ENCODE measurements at places on chromosomes 5 and 9.

GRCh38 chr5:171469326-171469725 is 49.9 kb downstream of the FGF18 start:
- DNase-seq, result no peak

GRCh38 chr5:114678778-114679177 is 316.9 kb downstream of the KCNN2 start:
- no peak for DNase-seq

- no peak for DNase-seq
Observed at GRCh38 chr5:122985006-122985700, 51.4 kb downstream of the PPIC start.

GRCh38 chr5:168140241-168140640 is 151.2 kb upstream of the WWC1 start:
- no peak for DNase-seq

DNA sequence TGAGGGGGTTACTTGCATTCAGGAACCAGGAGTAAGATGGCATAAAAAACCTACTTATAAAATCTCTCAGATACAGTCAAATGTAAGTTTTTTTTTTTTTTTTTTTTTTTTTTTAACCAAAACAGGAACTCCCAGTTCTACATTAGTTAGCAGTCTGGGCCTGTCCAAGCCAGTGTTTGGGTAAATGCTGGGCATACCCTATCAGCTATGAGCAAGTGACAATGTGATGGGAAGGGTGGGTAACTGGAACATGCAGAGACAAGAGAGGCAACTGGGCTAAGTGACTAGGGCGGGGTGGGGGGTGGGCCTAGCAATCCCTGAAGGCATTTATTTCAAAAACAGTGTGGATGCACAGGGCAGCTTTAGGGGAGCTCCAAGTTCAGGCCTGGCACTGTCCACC is 2.3 kb downstream of the NMRK1 start:
- DNase-seq, result no peak

Measured in H7 (cell line).